ENCODE measurements at places on chromosomes 4 and X.

DNA sequence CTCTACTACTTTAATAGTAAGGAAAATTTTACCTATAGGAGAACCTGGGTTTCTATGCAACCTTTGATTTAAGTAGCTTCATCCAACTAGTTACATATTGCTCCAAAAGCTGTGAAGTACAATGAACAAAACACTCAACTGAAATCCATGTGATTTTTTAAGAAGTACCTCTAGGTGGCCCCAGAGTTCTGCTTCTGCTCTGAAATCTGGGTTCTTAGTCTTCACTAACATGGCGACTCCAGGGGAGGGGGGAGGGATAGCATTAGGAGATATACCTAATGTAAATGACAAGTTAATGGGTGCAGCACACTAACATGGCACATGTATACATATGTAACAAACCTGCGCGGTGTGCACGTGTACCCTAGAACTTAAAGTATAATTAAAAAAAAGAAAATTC lies 73.4 kb upstream of the MAGEB2 start:
- no peak for DNase-seq

DNA sequence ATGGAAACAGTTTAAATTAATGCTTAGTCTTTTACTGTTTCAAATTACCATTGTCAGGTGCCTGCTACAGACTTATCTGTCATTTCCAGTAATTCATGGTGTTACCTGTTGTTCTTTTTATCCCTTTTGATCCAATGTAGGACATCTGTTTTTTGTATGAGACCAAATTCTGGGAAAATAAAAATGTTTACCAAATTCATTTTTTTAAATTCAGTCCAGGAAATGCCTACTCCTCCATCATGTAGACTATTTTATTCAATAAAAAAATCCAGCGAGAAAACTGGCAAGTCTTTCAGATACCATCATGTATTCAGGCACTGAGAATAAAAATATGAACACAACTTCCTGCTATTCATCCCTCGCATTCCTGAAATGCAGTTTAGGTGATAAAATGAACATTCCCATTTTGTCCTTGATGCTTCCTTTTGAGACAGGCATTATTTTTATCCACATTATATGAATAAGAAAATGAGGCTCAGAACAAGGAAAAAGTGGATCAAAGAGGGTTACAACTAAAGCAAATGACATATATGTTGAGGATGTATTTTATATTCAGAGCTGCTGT lies 584.2 kb downstream of the SPRY1 start:
- no peak for DNase-seq

- DNase-seq = no peak
Observed at GRCh38 chrX:100652266-100652665, 8.3 kb downstream of the SRPX2 start.

DNA sequence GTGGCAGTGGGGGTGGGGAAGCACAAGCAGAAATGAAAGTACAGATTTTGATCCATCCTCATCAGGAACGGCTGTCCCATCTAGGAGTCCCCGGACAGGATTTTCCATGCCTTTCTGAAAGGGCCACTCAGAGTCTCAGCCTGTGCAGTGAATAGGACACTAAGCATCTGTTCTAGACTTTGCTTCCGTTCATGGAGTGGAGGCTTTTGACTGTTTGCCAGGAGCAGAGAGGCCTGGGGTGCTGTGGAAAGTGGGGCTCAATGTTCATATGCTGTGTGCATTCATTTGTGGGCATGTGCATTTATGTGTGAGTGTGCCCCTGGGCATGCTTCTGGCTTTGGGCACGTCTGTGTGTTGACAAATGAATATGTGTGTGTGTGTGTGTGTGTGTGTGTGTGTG lies 25.6 kb upstream of the MAMLD1 start:
- no peak for DNase-seq

DNA sequence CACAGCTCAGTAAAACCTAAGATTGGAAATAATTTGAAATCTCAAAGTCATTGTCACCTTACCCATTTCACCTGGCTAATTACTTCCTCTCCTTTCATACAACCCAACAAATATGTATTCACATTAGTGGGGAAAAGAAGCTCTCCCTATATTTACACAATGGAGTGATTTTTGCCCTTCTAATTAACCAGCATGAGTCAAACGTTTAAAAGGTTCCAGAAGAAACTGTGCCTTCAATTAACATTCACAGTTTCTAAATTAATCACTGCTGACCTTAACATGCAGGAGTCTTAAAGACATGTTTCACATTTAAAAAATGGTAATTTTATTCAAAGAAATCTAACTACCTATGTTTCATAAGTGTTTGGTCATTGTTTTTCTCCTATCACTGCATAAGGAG lies 254.6 kb downstream of the CBLL2 start:
- no peak for DNase-seq

DNA sequence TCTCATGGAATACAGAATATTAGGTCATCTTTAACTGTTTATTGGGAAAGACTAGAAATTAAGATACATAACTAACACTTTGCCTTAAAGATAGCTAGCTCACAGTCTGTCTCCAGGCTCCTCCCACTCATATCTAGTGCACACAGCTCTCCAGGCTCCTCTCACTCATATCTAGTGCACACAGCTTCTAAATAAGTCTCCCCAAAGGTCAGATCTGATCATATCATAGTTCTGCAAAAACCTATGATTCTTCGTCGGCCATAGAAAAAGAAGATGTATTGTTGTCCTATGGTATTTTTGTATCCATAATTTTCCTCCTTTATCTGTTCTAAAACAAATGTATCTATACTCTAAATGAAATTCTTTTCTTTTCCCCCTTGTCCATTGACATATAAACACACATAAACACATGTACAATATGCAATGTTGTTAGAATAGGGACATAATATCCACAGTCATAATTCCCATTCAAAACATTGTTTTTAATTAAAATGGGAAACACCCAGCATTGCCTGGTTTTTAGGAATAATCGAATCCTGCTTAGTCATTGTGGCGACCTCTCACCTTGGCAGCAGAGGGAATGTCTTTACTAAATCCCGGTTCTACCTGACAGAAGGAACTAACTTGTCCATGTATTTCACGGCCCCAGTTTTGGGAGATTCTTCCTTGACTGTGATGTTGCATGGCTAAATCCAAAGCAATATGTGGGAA lies 1282.0 kb downstream of the PCDH7 start:
- DNase-seq = no peak

- DNase-seq = no peak
Observed at GRCh38 chr4:177473991-177474390, 31.8 kb upstream of the AGA start.
